ENCODE measurements at places on chromosomes 12 and 14.

DNA sequence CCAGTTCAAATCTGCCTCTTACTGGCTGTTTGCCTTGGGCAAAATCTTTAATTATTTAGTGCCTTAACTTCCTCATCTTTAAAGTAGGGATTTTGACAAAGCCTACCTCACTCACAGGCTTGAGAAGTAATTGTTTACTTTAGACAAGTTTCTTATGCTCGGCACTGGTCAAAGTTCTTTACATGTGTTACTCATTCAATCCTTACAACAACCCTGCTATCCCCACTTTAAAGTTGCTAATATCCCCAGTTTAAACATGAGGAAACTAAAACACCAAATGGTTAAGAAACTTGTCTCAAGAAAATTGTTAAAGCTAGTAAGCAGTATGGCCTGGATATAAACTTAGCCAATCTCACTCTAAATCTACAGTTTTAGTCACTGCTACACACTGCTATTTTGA, 204.0 kb upstream of the AVPR1A start:
- DNase-seq, result no peak

- DNase-seq, result no peak
These were observed 17.2 kb downstream of the NKX2-1 start for GRCh38 chr14:36502558-36503508.

GRCh38 chr12:52160200-52160599, 31.6 kb downstream of the KRT80 start:
- no peak for DNase-seq

GRCh38 chr12:34396861-34397590, 374.7 kb downstream of the ALG10 start:
- no peak for DNase-seq

- DNase-seq, result no peak
These were observed 122.1 kb downstream of the CPNE8 start for GRCh38 chr12:38783304-38783703.

GRCh38 chr12:122137681-122138080, 36.3 kb downstream of the IL31 start:
- DNase-seq, result no peak

DNA sequence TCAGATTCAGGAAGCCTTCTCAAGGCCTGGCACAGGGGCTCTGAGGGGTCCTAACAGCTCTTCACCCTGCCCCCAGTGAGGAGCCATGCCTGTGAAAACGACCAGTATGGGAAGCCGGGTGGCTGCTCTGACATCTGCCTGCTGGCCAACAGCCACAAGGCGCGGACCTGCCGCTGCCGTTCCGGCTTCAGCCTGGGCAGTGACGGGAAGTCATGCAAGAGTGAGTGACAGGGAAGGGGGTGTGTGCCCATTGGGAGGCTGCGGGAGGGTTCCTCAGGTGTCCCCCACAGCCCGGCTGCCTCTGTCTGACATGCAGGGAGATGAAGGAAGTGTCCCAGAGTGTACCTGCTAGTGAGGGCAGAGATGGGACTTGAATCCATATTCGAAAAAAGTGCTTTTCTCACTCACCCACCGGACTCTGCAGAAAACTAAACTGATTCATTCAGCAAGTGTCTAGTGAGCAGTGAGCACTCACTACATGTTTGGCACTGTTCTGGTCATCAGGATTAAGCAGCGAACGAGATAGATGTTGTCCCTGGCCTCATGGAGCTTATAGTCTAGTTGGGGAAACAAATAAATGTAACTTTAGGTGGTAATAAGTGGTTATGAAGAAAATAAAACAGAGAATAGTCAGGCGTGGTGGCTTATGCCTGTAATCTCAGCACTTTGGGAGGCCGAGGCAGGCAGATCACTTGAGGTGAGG, 9.4 kb upstream of the LRP1-AS start:
- no peak for DNase-seq

DNA sequence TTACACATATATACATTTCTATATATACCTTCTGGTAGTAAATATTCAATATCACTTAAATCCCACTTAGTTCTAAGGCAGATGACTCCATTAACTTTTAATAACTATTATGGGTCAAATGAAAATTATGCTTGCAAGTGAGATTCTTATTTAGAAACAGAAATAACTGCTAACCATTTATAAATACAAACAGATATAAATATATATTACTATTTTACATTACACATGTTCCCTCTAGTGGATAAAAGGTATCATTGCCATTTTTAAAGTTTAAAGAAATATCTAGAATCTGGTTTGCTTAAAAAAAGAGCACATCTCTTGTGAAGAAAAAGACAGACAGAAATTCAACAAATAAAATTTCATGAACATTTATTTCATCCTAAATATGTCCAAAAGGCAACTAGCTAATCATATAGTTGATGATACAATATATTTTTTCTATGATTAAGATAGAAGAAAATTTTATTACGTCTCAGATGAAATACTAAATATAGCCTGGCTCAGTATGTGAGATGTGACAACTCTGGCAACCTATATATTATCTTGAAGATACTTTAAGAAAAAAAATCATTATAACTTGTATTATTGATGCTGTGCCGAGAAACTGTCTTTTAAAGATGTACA, 11.7 kb upstream of the RAD51AP1 start:
- DNase-seq, result no peak

- DNase-seq, result no peak
These were observed 265.1 kb downstream of the ALG10 start for GRCh38 chr12:34287437-34287836.

DNA sequence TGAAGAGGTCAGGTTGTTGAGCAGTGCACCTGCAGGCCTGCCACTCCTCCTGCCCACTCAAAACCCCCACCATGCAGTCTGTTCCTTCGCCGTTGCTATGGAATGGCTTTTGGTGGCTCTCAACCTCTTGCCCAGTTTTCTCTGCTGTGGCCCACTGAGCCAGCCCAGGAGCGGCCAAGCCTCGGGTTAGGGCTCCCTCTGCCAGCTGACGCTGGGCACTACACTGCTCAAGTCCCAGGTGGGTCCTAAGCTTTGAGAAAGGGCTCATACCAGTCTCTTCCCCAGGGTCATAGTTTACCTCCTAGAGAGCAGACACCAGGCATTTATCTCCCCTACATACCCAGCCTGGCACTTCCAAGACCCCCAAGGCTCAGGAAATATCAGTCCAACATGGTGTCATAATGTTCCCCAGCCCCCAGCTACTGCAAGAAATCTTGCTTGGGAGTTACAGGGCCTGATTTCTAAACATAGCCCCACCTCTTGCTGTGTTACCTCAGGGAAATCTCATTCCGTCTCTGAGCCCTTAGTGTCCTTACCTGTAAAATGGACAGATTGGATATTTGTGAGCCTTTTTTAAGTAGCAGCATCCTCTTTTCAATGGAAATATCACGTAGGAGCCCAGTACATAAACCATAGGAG, 59.4 kb downstream of the TSPAN11 start:
- DNase-seq, result no peak

DNA sequence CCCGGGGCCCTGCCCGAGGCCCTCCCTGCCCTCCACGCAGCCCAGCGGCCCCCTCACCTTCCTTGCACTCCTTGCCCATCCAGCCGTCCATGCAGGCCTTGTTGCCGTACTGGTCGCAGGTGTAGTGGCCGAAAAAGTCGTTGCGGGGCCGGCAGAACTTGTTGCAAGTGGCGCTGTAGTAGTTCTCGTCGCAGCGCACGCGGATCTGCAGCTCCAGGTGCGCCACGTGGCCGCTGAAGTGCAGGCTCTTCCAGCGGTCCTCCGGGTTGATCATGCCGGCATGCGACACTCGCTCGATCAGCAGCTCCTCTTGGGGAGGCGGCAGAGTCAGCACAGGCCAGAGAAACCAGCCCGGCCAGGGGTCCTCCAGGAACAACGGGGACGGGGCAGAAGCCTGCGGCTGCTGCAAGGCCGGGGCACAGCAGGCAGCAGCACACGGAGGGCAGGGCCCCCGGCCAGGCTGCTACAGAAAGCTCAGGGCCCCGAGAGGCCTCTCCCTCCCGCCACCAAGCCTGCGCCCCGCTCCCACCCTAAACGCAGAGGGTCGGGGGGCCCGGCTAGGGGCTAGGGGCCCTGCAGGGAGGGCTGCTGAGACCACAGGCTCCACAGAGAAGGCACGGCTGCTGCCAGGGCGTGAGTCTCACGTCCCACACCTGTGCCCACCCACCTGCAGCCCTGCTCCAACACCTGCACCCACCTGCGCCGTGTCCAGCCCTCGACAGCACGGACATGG, 12.7 kb downstream of the JAG2 start:
- DNase-seq, result no peak

DNA sequence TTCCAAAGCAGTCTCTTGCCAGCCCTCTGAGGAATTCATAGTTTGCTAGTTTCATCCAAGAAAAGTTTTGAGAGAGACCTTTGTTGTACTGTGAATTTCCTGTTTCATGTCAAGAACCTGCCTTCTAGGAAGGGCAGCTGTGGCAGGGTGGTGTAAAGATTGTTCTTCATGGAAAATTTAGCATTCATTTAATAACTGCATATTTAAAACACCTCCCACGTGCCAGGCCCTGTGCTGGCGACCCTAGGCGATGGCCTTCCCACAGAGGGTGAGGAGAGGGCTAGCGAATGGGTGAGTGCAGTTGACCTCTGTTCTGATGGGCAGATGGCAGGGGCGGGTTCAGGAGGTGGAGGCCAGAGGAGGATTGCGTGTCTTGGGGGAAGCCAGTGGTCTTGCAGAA, 43.2 kb downstream of the MLXIP start:
- DNase-seq, result no peak

DNA sequence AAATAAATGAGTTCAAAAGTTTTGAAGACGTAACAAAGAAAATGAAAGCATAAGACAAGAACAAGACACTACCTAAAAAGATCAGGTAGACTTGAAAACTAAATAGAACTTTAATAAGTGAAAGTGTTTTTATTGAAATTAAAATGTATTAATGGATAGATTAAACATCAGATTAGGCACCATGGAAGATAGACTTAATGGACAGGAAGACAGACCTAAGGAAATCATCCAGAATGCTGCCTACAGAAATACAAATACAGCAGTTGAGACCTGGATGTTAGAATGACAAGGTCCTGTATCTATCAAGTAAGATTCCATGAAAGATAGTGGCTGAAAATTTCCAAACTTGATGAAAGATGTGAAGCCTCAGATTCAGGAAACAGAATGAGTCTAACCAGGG, 11.5 kb downstream of the PLEKHH1 start:
- DNase-seq, result no peak

- no peak for DNase-seq
These were observed 43.8 kb upstream of the ARID2 start for GRCh38 chr12:45685680-45686079.

DNA sequence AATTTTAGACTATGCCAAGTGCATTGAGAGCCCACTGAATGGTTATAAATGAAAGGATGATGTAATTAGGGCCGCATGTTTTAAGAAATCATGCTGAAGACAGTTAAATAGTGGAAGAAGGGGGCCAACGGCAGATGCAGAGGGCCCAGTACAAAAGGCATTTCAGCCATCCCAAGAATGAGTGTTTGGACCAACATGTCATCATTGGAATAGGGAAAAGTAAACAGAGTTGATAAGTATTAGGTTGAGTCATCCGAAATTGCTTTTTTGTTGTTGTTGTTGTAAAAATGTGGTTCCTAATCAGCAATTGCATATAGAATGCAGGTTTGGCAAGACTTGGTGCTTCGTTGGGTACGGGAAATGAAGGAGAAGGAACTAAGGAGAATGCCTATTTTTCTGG, 29.5 kb downstream of the BMP4 start:
- DNase-seq, result no peak
